Hepatocyte (in vitro differentiated cells): ENCODE measurements at places on chromosomes 4 and X. TPM values are rescaled to one million over a fixed set of nuclear protein-coding genes. Genes with fewer than 3 reads are reported as not detected.

NBDY gene
- 14.4 and 20.4 TPM in 2 replicates for total RNA-seq

GNL3L gene
- 26.5 and 31.5 TPM in 2 replicates for total RNA-seq

TSPAN7 gene
- 12.3 and 12.4 TPM in 2 replicates for total RNA-seq

FAM53A gene
- total RNA-seq = 4.7 and 5.2 TPM in 2 replicates

TEX11 gene
- total RNA-seq = 0.20 TPM in 1 of 2 replicates, not detected in the other

RAB39B gene
- total RNA-seq = 1.00 and 1.2 TPM in 2 replicates

CXCL3 gene
- total RNA-seq = 12.9 and 16.1 TPM in 2 replicates

TMSB15A gene
- total RNA-seq = 45.4 and 55.3 TPM in 2 replicates

RBM47 gene
- total RNA-seq = 126 and 137 TPM in 2 replicates

EPHA5 gene
- 0.63 and 0.84 TPM in 2 replicates for total RNA-seq

RAB40AL gene
- 1.2 TPM in 1 of 2 replicates, not detected in the other for total RNA-seq

- H3K36me3 ChIP-seq = no peaks in the 10 kb centered on the region
- no peak for DNase-seq
- no peak overlapping the region for H3K4me3 ChIP-seq
- H3K4me1 ChIP-seq = no peaks in the 10 kb centered on the region
Observed at GRCh38 chrX:105567082-105567481, 255.3 kb upstream of the NRK start.

DNA sequence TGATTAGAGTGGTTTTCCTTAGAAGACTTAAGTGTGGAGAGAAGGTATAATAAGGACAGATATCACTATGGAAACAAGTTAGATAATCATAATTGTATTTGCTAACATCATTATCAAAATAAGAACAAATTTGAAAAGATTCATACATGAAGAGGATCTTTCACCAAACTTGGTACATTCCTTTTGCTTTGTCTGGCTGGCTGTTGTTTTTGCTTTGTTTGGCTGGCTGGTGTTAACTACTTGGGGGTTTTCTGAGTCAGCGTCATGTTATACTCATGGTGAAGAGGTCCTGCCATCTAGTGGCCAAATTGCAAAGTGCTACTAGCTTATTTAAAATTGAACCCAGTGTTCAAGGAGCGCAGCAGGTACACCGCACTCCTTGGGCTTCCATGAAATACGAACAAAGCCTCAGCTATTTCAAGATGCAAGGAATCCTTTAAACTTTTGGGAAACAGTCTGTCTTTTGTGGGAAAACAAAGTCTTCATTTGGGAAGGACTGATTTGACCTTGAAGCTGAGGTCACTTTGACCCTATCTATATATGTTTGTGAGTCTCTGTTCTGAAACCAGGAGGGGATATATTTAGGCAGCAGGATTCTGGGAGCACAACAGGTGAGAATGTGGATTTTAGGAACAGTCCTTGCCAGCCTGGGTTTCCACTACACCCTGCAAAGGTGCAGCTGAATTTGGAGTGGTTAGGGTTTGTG, 129.7 kb downstream of the PLS3 start:
- DNase-seq = peak; percentile 90
- H3K27ac ChIP-seq = peak overlapping the region; percentile 82
- H3K4me3 ChIP-seq = no peak overlapping the region
- H3K27me3 ChIP-seq = no peaks in the 10 kb centered on the region
- no peaks in the 10 kb centered on the region for H3K4me1 ChIP-seq

GRCh38 chr4:127410201-127410600, 222.6 kb upstream of the INTU start:
- H3K4me1 ChIP-seq = no peaks in the 10 kb centered on the region
- H3K27ac ChIP-seq = no peak overlapping the region
- no peaks in the 10 kb centered on the region for H3K36me3 ChIP-seq

DNA sequence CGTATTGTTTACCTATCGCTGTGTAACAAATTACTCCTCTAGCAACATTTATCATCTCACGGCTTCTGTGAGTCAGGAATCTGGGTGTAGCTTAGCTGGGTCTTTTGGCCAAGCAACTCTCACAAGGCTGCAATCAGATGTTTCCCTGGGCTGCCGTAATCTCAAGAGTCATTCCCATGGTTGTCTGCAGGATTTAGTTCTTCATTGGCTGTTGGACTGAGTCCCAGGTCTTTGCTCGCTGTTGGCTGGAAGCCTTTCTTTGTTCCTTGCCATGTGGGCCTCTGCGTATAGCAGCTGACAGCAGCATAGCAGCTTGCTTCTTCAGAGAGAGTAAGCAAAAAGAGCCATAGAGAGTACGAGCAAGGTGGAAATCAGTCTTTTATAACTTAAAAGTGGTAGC, 16.8 kb downstream of the POLR2B start:
- H3K4me1 ChIP-seq = peaks cover 3% of the 10 kb centered on the region
- peak; percentile 60 for DNase-seq
- no peaks in the 10 kb centered on the region for H3K27me3 ChIP-seq

DNA sequence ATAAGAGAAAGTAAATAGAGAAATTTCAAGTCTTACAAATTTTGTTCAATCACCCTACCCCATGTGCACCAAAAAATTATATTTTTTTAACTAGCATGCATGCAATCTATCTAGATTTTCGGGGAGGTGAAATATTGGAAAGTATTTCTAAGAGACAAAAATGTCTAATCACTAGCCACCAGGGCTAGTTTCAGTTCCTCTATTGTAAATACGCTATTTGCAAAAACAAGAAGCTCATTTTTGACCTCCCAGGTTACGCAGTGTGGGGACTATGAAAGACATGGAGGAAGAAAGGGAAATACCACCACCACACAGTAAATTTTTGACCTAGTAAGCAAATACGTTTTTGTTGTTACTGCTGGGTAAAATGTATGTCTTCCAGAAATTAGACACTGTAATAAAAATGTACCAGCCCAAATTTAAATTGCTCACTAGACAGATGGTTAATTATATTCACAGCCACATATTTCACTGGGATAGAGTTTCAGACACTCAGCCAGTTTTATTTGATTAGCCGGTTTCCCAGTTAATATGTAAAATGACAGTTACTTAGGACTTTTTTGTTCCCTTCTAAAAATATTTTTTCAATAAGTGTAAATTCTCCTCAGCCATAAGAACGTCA, 2.2 kb downstream of the NEXMIF start:
- peaks cover 6% of the 10 kb centered on the region for H3K27me3 ChIP-seq
- peaks cover 4% of the 10 kb centered on the region for H3K4me1 ChIP-seq
- H3K36me3 ChIP-seq = no peaks in the 10 kb centered on the region

GRCh38 chr4:39729557-39729956, 31.6 kb downstream of the UBE2K start:
- no peak for DNase-seq
- no peak overlapping the region for H3K4me3 ChIP-seq
- no peaks in the 10 kb centered on the region for H3K27me3 ChIP-seq
- H3K27ac ChIP-seq = no peak overlapping the region

DNA sequence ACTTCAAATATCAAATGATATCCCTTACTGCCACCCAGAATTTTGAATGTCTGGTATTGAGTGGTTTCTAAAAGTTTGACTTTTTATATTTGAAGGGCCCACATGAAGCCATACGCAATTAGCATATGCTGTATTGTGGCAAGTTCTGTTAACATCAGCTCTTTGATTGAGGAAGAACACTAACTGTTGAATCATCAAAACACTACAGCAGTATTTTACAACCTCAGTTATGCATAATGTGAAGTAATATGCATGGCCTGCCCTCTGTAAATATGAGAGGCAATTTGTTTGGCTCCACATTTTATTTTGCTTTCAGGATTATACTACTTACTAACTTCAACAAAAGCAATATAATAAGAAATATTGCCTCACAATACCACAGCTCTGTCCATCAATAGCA, 62.2 kb upstream of the DMD start:
- no peak for DNase-seq
- no peaks in the 10 kb centered on the region for H3K27me3 ChIP-seq
- H3K4me3 ChIP-seq = no peak overlapping the region

- H3K4me1 ChIP-seq = no peaks in the 10 kb centered on the region
- no peak for DNase-seq
- no peaks in the 10 kb centered on the region for H3K27me3 ChIP-seq
- no peaks in the 10 kb centered on the region for H3K36me3 ChIP-seq
- no peak overlapping the region for H3K4me3 ChIP-seq
Observed at GRCh38 chr4:137740141-137740540, 207.8 kb upstream of the PCDH18 start.

GRCh38 chr4:163486321-163486720, 8.2 kb upstream of the TMA16 start:
- no peak overlapping the region for H3K27ac ChIP-seq
- H3K4me1 ChIP-seq = no peaks in the 10 kb centered on the region
- no peaks in the 10 kb centered on the region for H3K27me3 ChIP-seq
- no peaks in the 10 kb centered on the region for H3K36me3 ChIP-seq

DNA sequence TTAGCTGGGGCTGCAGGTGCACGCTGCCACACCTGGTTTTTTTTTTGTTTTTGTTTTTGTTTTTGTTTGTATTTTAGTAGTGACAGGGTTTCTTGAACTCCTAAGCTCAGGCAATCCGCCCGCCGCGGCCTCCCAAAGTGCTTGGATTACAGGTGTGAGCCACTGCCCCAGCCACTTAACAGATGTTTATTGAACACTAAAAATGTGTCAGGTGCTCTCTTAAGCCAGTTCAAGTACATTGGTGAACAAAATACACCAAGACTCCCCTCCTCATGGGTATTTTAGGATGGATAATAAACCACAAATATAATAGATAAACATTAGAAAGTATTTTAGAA, 69.9 kb downstream of the TRAPPC11 start:
- no peak overlapping the region for H3K4me3 ChIP-seq
- H3K36me3 ChIP-seq = no peaks in the 10 kb centered on the region
- no peaks in the 10 kb centered on the region for H3K4me1 ChIP-seq

GRCh38 chrX:77431227-77431626, 16.0 kb upstream of the FGF16 start:
- no peak for DNase-seq
- H3K4me3 ChIP-seq = no peak overlapping the region
- no peak overlapping the region for H3K27ac ChIP-seq
- no peaks in the 10 kb centered on the region for H3K4me1 ChIP-seq

DNA sequence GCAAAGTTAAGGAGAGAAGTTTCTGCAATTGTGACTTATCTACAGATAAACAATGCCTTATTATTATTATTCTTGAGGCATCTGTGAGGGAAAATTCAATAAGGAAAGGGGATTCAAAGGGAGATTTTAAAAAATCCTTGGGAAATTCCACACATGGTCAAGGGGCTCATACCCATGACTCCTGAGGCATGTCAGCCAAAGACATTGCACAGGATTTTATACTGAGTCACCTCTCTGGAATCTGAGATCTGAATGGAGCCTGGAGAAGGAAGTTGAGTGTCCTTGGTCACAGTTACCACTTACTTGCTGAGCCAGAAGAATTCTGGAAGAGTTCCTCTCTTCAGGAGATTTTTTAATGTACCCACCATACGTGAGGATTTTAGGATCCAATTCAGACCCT, 14.4 kb upstream of the CXCL8 start:
- H3K4me1 ChIP-seq = no peaks in the 10 kb centered on the region
- H3K27me3 ChIP-seq = no peaks in the 10 kb centered on the region
- DNase-seq = peak; percentile 48

DNA sequence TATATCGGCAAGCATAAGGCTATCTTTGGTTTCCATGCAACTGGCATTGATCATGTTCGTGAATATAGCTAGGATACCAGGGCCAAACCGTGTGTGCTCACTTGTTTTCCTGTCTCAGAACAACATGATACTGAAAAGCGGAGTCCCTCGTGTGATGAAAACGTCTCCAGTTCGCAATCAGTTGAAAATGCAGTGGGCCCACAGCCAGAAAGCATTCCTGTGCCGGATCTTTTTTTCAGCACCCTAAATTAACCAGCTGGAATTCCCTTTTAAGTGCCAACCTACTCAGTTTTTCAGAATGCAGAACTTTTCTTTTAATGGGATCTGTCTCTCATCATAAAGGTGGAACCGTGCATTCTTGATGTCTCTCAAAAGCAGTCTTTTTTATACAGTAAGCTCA, 130.8 kb upstream of the FRG1 start:
- H3K36me3 ChIP-seq = no peaks in the 10 kb centered on the region
- no peak overlapping the region for H3K27ac ChIP-seq
- DNase-seq = no peak
- no peaks in the 10 kb centered on the region for H3K27me3 ChIP-seq

DNA sequence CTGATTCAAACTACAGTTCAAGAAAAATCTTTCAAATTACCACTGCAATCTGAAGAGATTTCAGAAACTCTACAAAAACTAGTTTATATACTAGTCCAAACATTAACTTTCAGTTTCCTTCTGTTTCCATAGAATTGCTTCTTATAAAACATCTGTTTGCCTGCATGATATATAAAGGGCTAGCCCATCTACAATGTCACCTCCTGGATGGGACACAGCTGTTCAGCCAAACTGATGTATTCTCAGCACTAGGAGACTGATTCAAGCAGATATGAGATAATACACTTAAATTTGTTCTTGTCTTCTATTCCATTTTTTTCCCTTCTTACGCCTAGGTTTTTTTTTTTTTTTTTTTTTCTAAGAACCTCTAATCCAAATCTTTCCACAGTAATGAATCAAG, 1569.7 kb upstream of the IGFBP7 start:
- H3K36me3 ChIP-seq = no peaks in the 10 kb centered on the region
- H3K27me3 ChIP-seq = no peaks in the 10 kb centered on the region
- DNase-seq = no peak
- H3K27ac ChIP-seq = no peak overlapping the region
- H3K4me3 ChIP-seq = no peak overlapping the region
- H3K4me1 ChIP-seq = no peaks in the 10 kb centered on the region

DNA sequence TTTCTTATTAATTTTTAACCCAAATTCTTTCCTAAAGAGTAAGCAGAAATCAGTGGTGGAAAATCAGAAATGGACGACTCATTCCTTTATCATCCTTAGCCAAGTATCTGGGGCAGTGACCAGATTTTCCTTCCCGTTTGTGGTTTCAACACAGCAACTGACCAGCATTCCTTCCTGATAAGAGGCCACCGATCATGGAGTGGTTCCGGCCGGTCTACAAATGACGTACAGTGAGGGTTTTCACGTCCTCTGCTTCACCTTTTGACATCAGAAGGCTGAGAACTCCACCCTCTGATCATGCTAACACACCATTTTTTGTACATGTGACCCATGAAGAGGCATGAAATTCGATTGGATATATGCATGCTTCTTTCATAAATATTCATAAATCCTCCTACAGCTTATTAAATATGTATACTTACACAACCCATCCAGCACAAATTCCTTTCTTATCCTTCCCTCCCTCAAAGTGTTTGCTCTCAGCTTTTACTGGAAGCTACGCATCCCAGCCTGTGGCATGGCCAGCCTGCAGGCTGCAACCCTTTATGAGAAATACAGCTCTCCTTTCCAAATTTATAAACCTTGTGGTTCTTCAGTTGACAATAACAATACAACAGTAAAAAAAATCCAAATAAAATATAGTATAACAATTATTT, 173.0 kb upstream of the CASK start:
- peaks cover 30% of the 10 kb centered on the region for H3K4me1 ChIP-seq
- H3K27ac ChIP-seq = peak overlapping the region; percentile 90
- no peaks in the 10 kb centered on the region for H3K27me3 ChIP-seq
- H3K4me3 ChIP-seq = no peak overlapping the region

DNA sequence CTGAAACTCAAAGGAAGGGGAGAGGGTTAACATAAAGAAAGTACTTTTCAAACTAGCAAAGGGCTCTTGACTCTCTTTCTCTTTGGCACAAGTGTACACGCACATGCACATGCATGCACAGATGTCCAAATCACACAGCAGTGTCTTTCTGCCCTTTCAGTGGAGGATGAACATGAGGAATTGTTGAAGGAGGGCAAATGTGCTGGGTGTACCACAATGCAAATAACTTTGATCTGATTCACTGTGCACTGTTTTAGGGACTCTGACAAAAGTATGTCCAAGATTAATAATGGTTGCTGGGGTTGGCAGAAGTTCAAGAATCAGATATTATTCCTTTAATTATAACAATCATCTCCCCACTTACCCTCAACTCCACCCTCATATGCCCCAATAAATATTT, 93.8 kb downstream of the GPC4 start:
- H3K27me3 ChIP-seq = no peaks in the 10 kb centered on the region
- no peaks in the 10 kb centered on the region for H3K4me1 ChIP-seq
- H3K36me3 ChIP-seq = no peaks in the 10 kb centered on the region
- H3K27ac ChIP-seq = no peak overlapping the region
- DNase-seq = no peak
- H3K4me3 ChIP-seq = no peak overlapping the region
